ENCODE measurements at places on chromosomes 3 and 15. TPM values are rescaled to one million over a fixed set of nuclear protein-coding genes. Genes with fewer than 3 reads are reported as not detected.

GRCh38 chr15:78681281-78682003 lies 40.4 kb upstream of the CHRNB4 start:
- DNase-seq = no peak

GRCh38 chr15:31177951-31178350 lies 76.4 kb upstream of the TRPM1 start:
- no peak for DNase-seq

GRCh38 chr3:94158512-94158911 lies 95.7 kb downstream of the NSUN3 start:
- DNase-seq = no peak

- no peak for DNase-seq
Observed at GRCh38 chr3:189458528-189458927, 172.7 kb upstream of the TP63 start.

DNA sequence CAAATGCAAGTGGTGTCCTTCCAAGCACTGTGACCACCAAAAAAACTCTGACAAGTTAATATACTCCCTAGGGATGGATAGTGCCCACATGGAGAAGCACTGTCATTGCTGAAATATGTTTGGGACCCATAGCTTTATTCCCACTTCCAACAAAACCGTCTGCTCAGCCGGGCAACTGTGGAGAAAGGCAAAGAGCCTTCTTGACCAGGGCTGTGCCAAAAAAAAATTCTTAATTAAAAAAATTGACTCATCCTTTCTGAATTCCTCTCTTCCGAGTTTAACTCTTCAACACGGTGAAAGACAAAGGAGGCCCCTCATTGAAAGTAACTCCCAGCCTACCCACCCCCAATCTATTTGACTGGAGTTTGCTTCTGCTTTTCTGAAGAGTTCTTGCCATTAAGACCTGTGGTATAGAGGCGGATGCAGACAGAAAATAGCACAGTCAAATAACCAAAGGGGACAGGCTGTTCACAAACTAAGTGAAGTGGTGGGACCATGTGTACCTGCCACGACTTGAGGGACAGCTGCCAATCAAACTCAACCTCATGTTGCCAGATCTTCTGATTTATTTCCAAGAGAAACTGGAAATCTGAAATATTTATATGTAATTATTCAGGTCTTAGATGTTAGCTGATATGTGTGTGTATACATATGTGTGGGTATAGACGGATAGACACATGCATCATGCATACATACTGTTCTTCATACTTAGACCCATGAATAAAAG lies 135.4 kb upstream of the PFN2 start:
- DNase-seq = peak; percentile 66

DNA sequence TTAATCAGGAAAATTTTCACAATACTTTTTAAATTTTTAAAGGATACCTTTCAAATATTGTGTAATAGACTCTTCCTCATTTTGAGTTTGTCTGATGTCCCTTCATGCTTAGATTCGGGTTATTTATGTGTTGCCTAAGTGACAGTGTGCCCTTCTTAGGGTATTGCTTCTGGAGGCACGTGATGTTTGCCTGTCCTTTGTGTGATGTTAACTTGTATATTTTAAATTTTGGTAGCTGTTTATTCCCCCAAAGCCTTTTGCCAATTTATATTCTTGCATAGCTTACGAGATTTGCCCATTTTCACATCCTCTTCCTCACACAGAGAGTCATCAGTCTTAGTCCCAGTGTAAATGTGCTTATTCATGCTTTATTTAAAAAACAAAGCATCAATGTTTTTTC lies 433.1 kb downstream of the EPHB1 start:
- no peak for DNase-seq

DNA sequence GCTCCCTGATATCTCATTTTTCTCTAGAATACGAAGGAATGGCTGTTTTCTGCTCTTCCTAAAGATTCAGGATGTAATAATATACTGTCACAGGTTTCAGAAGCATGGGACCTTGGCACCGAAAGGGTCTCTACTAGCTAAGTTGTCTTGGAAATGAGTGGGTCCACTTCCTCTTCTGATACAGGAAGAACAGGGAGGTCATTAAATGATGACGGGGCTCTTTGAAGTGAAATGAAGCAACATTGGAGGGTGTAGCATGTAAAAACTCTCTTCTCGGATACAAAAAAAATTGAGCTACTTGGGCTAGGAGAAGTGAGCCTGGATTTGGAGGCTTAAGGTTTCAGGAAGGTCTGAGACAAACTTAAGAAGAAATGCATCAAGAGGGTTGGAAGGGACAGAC lies 349.8 kb upstream of the TPRG1 start:
- no peak for DNase-seq

DNA sequence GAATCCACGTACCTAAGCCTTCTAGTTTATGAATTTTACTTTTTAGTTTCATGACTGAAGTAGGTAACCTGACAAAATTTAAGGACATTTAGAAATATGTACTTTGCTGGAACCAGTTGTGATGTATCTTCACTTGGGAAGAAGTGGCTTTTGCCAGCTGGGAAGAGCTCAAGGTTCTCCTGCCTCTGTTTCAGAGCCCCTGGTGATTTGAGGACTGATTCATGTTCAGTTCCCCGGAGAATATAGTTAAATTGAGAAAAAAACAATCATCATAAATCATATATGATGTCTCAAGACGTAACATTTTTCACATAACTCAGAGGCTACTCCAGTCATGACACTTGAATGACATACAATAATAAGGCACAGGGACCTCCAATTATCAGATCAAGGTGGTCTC lies 473.4 kb downstream of the EPHA3 start:
- no peak for DNase-seq

DNA sequence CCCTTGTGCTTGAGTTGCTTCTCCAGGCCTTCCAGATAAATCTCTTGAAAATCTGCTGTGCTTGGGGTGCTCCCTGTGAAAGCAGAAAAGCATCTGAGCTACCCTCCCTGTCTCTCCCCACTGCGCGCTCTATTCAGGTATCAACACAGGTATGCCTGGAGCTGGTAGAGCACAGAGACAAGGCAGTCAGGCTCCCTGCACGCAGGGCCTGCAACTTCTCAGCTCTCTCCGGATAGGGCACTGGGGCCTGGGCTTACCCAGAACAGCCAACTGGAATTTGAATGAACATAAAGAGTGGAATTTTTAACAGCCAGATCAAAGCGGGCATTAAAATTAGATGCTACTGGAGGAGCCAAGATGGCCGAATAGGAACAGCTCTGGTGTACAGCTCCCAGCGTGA lies 183.6 kb downstream of the XXYLT1 start:
- DNase-seq = no peak

- DNase-seq = no peak
Observed at GRCh38 chr3:171255236-171255806, 204.9 kb downstream of the TNIK start.

GRCh38 chr15:41832875-41833274 lies 5.0 kb downstream of the JMJD7 start:
- no peak for DNase-seq

DNA sequence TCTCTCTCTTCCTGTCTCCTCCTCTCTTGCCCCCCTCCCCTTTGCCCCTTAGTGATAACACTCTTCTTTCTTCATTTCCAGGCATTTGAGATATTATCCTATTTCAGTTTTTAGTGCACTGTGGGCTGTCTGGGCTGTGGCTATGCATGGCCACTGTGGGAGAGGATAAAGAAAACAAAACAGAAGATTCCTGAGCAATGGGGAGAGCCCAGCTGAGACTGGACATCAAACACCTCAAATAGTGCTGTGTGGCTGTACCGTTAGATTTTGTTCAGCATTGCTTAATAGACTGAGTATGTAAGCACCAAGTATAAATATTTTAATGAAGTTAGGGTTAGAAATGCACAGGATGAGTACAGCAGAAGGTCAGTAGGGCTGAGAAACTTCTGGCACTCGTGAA lies 7.9 kb upstream of the GBE1 start:
- DNase-seq = no peak

GRCh38 chr3:19598870-19599269 lies 335.1 kb downstream of the EFHB start:
- no peak for DNase-seq

- DNase-seq = no peak
Observed at GRCh38 chr15:48182749-48183148, 4.7 kb upstream of the MYEF2 start.

GRCh38 chr15:82181371-82181770 lies 81.2 kb downstream of the EFL1 start:
- no peak for DNase-seq

DNA sequence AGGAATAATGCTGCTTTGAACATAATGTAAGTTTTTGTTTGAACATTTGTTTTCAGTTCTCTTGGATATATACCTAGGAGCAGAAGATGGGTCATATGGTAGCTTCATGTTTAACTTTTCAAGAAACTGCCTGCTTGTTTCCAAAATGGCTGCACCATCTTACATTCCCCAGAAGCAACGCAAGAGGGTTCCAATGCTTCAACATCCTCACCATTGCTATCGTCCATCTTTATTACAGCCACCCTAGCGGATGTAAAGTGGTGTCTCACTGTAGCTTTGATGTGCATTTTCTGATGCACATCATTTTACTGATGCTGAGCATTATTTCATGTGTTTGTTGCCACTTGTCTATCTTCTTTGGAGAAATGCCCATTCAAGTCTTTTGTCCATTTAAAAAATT lies 46.4 kb upstream of the GATA2 start:
- DNase-seq = no peak

- DNase-seq = peak; percentile 49
Observed at GRCh38 chr3:58009026-58009748, 965 bp downstream of the FLNB start.

DNA sequence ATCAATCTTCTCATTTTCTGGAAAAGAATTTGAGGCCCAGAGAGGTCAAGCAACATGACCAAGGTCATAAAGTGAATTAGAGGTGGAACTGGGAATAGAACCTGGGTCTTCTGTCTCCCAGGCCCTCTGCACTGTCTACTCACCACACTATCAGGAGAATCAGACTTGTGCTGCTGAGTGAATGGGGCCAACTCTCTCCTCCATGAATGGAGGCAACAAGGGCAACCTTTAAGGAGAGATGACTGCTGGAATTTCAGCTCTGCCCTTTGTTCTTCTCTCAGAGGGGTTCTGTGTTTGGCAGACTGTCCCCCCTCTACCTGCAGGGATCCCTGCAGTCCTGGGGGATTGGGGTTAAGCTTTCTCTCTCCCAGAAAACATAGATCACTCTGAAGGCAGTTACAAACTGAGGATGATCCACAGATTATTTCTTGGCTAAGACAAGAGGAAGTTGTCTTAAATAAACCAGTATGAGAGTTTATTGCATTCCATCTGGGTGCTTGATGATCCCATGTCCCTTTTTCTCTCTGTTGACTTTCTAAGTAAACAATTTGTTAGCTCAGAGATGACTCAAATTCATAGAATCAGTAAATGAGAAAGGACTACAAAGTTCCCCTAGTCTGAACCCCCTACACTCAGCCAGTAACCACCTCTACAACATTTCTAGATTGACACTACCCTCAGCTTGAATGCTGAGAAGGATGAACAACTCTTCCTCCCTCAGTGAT lies 99.0 kb upstream of the LIPC start:
- DNase-seq = no peak

Gene DUOX2
- total RNA-seq = not detected

Gene RASGRP1
- not detected for total RNA-seq

Gene GAP43
- not detected for total RNA-seq

Gene ZBED2
- not detected for total RNA-seq

Gene LTF
- 0.08 TPM for total RNA-seq

Gene CFAP20DC
- 4.8 TPM for total RNA-seq

Gene DPPA2
- not detected for total RNA-seq

Gene FBXW12
- not detected for total RNA-seq

Gene TBC1D5
- 20.6 TPM for total RNA-seq

Gene BFSP2
- not detected for total RNA-seq

Gene AMOTL2
- total RNA-seq = 86.3 TPM

Gene TNIK
- 0.16 TPM for total RNA-seq

All from SJSA1 (cell line).